Stimulated activated CD4-positive, alpha-beta T cell treated with anti-CD3 and anti-CD28 coated beads, Interleukin-1b, Interleukin-23, amount 100 ng/mL, for 1 hour (primary cell): ENCODE measurements at places on chromosomes 4 and X.

- DNase-seq = no peak
These were observed 70.7 kb upstream of the RPS6KA6 start for GRCh38 chrX:84258708-84259107.

- no peak for DNase-seq
These were observed 145.4 kb downstream of the STIM2 start for GRCh38 chr4:27005905-27006590.

DNA sequence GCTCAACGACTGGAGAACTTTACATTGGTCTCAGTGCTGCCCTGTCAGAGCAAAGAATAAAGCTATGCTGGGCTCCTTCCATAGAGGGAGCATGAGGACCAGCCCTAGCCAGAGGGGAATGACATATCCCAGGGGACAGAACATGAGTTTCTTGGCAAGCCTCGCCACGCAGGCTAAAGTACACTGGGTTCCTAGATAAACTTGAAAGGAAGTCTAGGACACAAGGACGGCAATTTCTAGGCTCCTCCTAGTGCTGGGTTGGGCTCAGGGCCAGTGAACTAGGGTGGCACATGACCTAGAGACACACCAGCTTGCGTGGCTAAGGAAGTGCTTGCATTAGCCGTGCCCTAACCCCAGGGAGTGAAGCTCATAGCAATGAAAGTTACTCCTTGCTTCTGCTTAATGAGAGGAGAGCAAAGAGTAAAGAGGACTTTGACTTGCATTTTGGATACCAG lies 141.0 kb downstream of the MAB21L2 start:
- no peak for DNase-seq

DNA sequence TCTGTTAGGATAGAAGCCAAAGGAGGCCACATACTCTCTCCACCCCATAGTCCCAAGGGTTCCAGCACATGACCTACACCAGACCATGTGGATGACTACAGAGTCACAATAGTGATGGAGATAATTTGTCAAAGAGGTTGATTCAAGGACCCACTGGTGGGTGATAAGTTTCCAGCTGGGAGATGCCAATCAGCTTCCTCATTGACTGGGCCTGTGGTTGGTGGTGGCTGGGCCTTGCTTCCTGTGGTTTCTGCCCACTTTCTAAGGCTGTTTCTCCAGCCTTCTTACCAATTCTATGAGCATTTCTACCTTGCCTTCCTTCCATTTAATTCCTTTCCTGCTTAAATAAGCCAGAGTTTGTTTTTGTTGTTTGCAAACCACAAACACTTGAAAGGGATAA lies 95.5 kb upstream of the CPEB2 start:
- DNase-seq = no peak

- no peak for DNase-seq
These were observed 62.3 kb upstream of the SHOX start for GRCh38 chrX:568311-568710.

DNA sequence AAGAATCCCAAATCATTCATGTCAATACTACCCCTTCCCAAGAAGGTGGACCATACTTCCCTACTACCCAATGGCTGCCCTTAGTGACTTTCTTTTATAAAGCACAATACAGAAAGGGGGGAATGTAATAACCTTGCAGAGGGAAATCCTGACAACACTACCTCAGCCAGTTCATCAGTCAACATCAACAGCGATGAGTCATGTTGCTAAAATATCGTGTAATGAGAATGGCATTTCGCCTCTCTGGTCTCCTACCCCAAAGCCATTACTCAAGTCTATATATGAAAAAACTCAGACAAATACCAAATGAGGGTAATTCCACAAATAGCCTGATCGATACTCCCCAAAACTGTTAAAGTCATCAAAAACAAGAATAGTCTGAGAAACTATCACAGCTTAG lies 3.3 kb upstream of the MAGEA8 start:
- DNase-seq = no peak

GRCh38 chr4:176306837-176307665 lies 12.7 kb upstream of the SPCS3 start:
- no peak for DNase-seq

GRCh38 chrX:19643203-19643602 lies 127.9 kb upstream of the MAP3K15 start:
- DNase-seq = no peak

- DNase-seq = no peak
These were observed 24.4 kb upstream of the PDE6B start for GRCh38 chr4:600850-601515.

DNA sequence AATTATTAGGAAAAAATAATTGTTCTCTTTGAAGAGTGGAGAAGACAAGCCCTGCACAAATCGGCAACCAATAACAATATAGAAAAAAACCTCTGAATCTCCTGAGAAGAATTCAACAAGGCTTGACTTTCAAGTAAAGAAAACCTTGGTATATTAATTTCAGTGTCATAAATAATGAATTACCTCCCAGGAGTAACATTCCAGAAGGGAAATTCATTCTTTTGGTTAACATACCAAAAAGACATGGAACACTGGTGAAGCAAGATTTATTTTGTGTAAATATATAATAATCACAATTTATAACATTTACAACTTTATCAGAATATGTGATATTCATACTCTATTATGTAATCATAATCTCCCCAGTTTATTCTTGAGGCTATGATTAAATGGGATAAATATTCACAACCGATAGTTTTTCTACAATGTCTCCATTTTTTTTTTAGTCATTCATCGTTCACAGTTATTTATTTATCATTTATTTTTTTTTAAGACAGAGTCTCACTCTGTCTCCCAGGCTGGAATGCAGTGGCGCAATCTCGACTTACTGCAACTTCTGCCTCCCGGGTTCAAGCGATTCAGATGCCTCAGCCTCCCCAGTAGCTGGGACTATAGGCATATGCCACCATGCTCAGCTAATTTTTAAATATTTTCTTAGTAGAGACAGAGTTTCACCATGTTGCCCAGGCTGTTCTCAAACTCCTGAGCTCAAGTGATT lies 53.0 kb upstream of the RPS6KA6 start:
- DNase-seq = no peak

DNA sequence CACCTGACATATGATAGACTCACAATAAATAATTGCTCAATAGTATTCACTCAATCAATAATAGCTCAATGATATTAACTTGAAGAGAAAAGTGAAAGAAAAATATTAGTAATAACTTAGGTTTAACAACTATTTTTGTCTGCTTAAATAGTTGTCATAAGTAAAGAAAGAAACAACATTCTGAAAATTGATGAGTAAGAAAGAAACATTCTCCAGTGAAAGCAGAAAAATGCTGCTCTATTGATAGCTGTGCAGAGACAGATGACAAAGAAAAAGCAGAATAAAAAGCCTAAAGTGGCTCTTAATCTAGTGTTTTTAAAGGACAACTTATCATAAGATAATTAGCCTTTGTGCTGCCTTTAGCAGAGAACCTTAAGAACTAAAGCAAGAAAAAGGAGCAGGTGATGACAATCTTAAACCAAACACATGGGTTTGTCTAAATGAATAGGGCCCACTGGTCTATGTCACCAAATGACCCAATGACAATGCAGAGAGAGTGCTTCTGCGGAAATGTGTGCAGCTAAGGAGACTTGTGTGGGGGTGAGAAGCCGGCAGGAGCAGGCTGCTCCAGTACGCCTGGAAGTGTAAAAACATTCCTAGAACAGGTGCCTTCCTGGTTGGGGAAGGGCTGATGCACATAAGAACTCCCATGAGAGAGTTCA lies 13.2 kb downstream of the HS3ST1 start:
- DNase-seq = no peak

DNA sequence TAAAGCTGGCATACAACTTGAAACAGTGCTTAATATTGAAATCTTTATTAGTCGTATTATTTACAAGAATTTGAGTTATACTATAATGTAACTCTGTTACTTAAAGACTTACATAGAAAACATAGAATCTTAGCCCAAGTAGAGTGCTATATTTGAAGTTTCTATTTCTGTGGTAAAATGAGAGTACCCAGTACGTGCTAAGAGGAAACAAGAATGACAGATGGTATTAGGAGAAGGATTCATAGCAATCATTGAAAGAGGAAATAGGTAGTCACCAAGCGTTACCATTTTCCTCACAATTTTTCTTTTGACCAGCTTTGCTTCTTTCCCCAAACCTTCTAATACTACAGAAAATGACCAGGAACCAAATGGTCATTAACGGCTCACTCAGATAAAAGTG lies 412.1 kb upstream of the GRIA3 start:
- DNase-seq = no peak

GRCh38 chr4:145829629-145830395 lies 108.8 kb downstream of the ZNF827 start:
- DNase-seq = no peak

GRCh38 chr4:53659112-53659511 lies 67.8 kb upstream of the LNX1 start:
- DNase-seq = no peak

- no peak for DNase-seq
These were observed 21.7 kb downstream of the LETM1 start for GRCh38 chr4:1834047-1834775.

DNA sequence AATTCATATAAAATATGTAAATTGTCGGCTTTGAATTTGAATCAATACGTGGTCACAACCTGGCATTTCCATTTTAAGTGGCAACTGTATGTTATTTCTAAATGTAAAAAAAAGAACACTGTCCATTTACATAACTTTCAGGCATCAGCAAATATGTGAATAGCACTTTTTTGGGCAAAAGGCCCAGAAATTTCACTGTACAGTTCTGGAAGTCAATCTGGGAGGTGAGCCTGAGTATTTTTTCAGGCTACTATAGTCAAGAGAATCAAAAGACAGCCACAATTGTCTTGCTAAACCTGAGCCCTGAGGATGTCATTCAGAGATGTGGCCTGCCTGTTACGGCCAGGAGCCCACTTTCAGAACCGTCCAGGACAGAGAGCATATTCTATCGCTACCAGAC lies 543.9 kb upstream of the MAGEB2 start:
- DNase-seq = no peak

GRCh38 chr4:26275281-26275680 lies 45.5 kb upstream of the RBPJ start:
- no peak for DNase-seq

DNA sequence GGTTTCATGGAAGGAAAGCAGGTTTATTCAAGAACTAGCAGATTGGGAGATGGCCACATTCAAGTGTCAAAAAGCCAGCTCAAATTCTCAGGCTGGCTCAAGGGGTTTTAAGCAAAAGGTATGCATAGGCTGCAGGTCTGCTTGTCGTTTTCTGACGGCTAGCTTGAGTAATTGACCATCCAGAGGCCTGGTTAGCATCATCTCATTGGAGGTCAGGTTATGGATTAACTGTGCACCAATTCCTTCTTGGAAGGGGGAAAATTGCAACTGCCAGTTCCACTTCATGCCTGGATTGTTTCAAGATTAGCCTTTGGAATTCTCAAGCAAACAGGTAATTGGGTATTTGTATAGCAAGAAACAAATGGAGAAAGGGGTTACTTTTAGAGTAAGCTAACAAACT lies 62.1 kb downstream of the FUNDC1 start:
- no peak for DNase-seq

- DNase-seq = no peak
These were observed 71.3 kb downstream of the LRBA start for GRCh38 chr4:150943818-150944217.

GRCh38 chr4:82044141-82044993 lies 329.4 kb downstream of the HNRNPD start:
- DNase-seq = no peak

DNA sequence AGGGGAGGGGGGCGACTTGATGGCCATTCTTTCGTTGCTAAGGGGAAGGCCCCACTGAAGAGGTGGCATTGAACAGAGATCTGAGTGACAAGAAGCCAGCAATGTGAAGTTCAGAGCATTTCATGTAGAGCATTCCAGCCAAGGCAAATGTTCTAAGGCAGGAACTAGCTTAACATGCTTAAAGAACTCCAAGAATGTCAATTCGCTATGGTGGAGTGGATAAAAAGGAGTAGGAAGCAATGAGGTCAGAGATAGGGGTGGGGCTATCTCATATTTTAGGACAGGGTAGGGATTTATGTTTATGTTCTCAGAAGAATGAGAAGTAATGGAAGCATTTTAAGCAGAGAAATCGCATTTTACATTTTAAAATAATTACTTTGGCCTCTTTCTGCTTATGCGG lies 130.9 kb downstream of the TTC29 start:
- DNase-seq = no peak

- DNase-seq = no peak
These were observed 314.3 kb upstream of the CLNK start for GRCh38 chr4:10998846-10999245.

DNA sequence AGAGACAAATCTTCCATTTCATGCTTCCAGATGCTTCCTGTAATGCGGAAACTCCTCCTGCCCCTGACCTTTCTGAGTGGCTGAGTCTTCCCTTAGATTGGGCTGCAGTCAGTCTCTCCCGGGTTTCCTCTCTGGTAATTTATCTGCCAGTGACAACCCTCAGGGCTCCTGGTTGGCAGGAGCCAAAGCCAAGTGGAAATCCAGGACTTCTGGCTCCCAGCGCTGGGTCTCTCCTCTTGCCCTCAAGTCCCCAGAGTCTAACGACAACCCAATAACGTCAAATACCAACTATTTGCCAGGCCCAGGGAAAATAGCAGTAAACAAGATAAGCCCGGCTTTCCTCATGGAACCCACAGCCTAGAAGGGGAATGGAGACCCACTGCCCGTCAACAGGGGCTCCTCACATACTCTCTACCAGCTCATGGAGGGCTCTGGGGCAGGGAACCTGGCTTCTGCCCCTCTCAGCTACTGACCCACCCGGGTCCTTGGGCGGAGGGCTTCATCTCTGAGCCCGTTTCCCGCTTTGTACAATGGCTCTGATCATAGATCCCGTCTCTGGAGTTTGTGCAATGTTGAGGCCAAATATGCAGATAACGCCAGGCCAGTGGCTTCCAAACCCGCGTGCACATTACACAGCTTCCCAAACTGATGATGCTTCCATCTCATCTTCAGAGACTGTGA lies 1.1 kb upstream of the TBC1D14 start:
- no peak for DNase-seq
